A673 (cell line): ENCODE measurements at places on chromosomes 2 and 18. TPM values are rescaled to one million over a fixed set of nuclear protein-coding genes. Genes with fewer than 3 reads are reported as not detected.

DNA sequence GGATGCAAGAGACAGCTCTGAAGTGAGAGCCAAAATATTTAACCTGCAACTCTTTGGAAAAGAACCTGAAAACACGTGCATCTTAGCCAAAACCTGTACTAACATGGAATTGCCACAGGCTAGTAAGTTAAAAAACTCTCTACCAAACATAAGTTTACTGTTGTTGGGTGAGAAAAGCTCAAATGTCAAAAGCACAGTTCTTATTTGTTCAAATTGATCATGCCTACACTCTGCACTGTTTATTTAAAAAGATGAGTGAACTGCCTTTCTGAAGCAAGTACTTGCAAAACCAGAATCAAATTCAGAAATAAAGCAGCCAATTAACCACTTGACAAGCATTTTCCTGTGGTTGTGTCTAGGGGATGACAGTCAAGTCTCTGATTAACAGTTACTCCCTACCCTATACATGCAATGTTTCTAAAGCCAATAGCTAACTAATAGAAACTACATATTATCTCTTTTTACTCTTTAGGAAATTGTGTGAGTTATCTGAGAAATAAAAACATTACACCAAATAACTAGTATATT is 5.6 kb downstream of the IKZF2 start:
- no peaks in the 10 kb centered on the region for H3K27me3 ChIP-seq
- no peak for DNase-seq
- peak overlapping the region; percentile 24 for H3K27ac ChIP-seq
- H3K4me3 ChIP-seq = peak overlapping the region; percentile 75
- peaks cover 24% of the 10 kb centered on the region for H3K36me3 ChIP-seq
- peaks cover 19% of the 10 kb centered on the region for H3K4me1 ChIP-seq

DNA sequence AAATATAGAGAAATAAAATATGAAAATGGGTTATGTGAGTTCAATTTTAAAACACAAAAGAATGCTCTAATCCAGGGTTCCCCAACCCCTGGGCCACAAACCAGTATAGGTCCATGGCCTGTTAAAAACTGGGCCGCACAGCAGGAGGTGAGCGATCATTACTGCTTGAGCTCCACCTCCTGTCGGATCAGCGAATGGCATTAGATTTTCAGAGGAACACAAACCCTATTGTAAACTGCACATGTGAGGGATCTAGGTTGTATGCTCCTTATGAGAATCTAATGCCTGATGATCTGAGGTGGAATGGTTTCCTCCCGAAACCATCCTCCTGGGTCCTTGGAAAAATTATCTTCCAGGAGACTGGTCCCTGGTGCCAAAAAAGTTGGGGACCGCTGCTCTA is 34.7 kb downstream of the TTR start:
- H3K27me3 ChIP-seq = no peaks in the 10 kb centered on the region
- no peaks in the 10 kb centered on the region for H3K36me3 ChIP-seq
- no peak for DNase-seq
- H3K4me1 ChIP-seq = no peaks in the 10 kb centered on the region
- no peak overlapping the region for H3K4me3 ChIP-seq

- H3K4me3 ChIP-seq = no peak overlapping the region
- no peaks in the 10 kb centered on the region for H3K27me3 ChIP-seq
- H3K27ac ChIP-seq = no peak overlapping the region
- DNase-seq = no peak
- no peaks in the 10 kb centered on the region for H3K4me1 ChIP-seq
Measured at GRCh38 chr2:73260338-73260984, 23.8 kb downstream of the FBXO41 start.

Gene L3MBTL4
- total RNA-seq = not detected in 2 replicates

DNA sequence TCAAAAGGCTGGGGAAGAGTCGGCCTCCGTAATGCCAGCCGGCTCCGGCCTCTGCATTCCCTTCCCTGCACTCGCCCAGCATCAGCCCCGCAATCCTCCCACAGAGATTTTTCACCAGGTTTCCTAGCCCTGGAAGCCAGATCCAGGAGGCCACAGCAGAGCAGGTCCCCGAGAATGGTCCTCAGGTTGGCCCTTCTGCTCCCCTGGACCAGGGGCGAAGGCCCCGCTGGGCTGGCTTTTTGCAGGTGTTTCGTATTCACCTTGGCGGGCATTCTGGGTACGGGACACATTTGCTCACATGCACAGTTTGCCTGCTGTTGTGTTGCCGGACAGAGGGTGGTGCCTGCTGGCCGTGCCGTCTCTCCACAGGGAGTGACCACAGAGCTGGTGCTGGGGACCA is 309.5 kb downstream of the NDUFA10 start:
- H3K27ac ChIP-seq = no peak overlapping the region
- H3K36me3 ChIP-seq = no peaks in the 10 kb centered on the region
- DNase-seq = no peak
- no peaks in the 10 kb centered on the region for H3K4me1 ChIP-seq
- H3K27me3 ChIP-seq = no peaks in the 10 kb centered on the region

DNA sequence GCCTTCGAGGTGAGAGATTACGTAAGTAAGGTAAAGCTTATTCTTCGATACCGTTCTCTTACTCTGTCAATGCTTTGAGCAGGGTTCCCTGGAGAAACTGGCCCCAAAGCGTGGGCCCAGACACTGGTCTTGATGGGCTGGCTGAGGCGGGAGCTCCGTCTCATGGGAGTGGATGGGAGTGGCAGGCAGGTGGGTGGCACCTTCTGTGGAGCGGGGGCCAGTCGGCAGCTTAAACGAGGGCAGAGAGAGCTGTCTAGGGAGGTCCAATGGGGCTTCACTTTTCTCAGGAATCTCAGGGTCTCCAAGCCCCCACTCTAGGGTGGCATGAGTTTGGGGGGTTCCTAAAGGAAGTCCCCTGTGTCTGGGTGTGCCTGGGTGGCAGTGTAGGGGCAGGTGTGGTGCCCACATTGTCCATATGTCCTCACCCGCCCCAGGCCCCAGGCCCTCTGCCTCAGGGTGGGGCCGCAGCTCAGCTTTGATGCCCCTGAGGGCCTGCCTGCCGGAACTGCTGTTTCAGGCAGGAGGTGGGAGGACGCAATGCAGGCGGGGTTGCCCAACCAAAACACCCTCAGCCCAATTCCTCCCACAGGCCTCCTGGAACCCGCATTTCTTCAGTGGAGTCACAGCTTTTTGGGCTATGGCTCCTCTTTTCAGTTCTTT is 32.5 kb upstream of the FOSL2 start:
- H3K4me1 ChIP-seq = no peaks in the 10 kb centered on the region
- no peak overlapping the region for H3K4me3 ChIP-seq
- H3K27me3 ChIP-seq = no peaks in the 10 kb centered on the region
- H3K36me3 ChIP-seq = no peaks in the 10 kb centered on the region

Gene IL36A
- not detected in 2 replicates for total RNA-seq

- no peaks in the 10 kb centered on the region for H3K4me1 ChIP-seq
- no peaks in the 10 kb centered on the region for H3K36me3 ChIP-seq
- no peak overlapping the region for H3K4me3 ChIP-seq
- H3K27ac ChIP-seq = no peak overlapping the region
- no peak for DNase-seq
Measured at GRCh38 chr2:37297632-37298031, 27.0 kb downstream of the PRKD3 start.

GRCh38 chr2:99084256-99084655 is 57.3 kb upstream of the C2orf15 start:
- peaks cover 29% of the 10 kb centered on the region for H3K27me3 ChIP-seq
- DNase-seq = no peak
- H3K4me1 ChIP-seq = no peaks in the 10 kb centered on the region
- H3K27ac ChIP-seq = no peak overlapping the region

Gene CYBRD1
- 7.3 and 8.5 TPM in 2 replicates for total RNA-seq

DNA sequence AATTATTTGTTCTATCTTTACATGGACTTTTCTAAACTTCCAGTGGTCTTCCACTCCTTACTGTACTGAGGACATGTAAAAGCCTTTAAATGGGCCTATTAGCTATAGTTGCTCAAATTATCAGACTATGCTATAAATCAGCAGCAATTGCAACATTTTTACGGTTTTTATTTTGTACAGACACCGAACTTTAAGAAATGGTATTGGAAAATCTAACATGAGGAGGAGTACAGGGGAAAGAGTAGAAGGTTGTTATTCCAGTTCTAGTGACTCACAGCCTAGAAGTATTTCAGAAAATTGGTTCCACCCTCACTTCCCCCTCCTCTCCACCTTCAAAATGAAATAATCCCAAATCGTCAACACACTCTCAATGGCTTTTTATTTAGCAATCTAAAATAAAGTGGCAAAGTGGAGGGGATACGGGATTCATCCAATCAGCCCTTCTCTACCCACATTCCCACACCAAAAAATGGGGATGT is 1.1 kb downstream of the NCKAP1 start:
- H3K36me3 ChIP-seq = no peaks in the 10 kb centered on the region
- H3K27ac ChIP-seq = peak overlapping the region; percentile 94
- H3K27me3 ChIP-seq = no peaks in the 10 kb centered on the region
- peaks cover 36% of the 10 kb centered on the region for H3K4me1 ChIP-seq

- no peak overlapping the region for H3K27ac ChIP-seq
- peaks cover 4% of the 10 kb centered on the region for H3K27me3 ChIP-seq
- H3K4me1 ChIP-seq = no peaks in the 10 kb centered on the region
Measured at GRCh38 chr2:207487650-207488311, 42.0 kb upstream of the CREB1 start.

DNA sequence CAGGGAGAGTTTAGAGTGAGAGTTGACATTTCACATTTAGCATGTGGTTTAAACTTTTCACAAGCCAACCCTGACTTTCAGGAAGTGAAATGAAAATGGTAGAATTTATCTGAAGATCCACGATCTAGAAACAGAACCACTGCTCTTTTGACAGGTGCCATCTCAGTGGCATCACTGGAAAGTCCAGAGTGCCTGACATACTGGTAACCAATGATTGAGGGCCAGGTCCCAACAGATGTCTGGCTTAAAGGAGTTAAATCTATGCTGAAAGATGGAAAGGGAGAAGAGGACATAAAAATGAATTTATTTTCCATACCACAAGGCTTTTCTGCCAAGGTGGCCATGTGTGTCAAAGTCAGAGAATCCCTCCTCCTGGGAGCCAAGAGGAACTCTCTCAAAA is 2.7 kb downstream of the IL36G start:
- H3K27me3 ChIP-seq = peaks cover 42% of the 10 kb centered on the region
- no peaks in the 10 kb centered on the region for H3K4me1 ChIP-seq
- H3K36me3 ChIP-seq = no peaks in the 10 kb centered on the region
- DNase-seq = no peak
- H3K4me3 ChIP-seq = no peak overlapping the region

DNA sequence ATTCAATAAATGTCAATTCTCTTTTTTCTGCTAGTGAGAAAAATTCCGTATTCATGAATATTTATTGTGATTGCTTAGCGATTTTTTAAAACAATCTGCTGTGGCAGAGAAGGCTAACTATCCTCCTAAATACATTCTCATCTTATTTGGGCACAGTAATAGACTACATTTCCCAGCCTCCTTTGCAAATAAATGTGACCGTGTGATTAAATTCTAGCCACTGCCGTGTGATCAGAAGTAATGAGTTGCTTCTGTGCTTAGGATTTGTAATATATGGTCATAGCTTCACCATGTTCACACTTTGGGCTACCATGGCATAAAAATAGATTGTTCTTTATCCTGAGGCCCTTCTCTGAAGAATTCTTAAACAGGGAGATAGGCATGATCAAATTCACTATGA is 179.6 kb downstream of the FAM124B start:
- peaks cover 35% of the 10 kb centered on the region for H3K4me1 ChIP-seq
- DNase-seq = peak; percentile 49
- H3K27me3 ChIP-seq = no peaks in the 10 kb centered on the region
- no peak overlapping the region for H3K4me3 ChIP-seq

Gene DNAJC5G
- 2.4 and 2.7 TPM in 2 replicates for total RNA-seq

GRCh38 chr2:220966636-220967035 is 605.5 kb downstream of the EPHA4 start:
- H3K27me3 ChIP-seq = no peaks in the 10 kb centered on the region
- no peak overlapping the region for H3K27ac ChIP-seq
- no peak overlapping the region for H3K4me3 ChIP-seq
